Frontal cortex (tissue), 4 donors: ENCODE measurements at places on chromosomes 6 and 20. TPM values are rescaled to one million over a fixed set of nuclear protein-coding genes. Genes with fewer than 3 reads are reported as not detected.

The FOXC1 gene
- 4.1 TPM for total RNA-seq

The MCM8 gene
- total RNA-seq, result 4.5 TPM

The RSPO3 gene
- total RNA-seq, result 36.7 TPM

The ATG5 gene
- 87.2 TPM for total RNA-seq

The PDYN gene
- total RNA-seq, result 16.3 TPM

The NRSN2 gene
- total RNA-seq, result 26.1 TPM

The ARFGEF3 gene
- total RNA-seq, result 37.1 TPM

The ADGRF1 gene
- not detected for total RNA-seq

The GABRR2 gene
- under 0.01 TPM for total RNA-seq

The GABRR1 gene
- total RNA-seq, result not detected

The LINC00237 gene
- total RNA-seq, result 0.82 TPM

The KIF13A gene
- 16.3 TPM for total RNA-seq

The ZNF391 gene
- 2.9 TPM for total RNA-seq

The TEAD3 gene
- total RNA-seq, result 0.41 TPM

The RRAGD gene
- 103 TPM for total RNA-seq

The ARMH2 gene
- total RNA-seq, result not detected

The LY6G6F gene
- not detected for total RNA-seq

The TRIM10 gene
- under 0.01 TPM for total RNA-seq

The DTNBP1 gene
- total RNA-seq, result 10.2 TPM

The HEBP2 gene
- total RNA-seq, result 4.9 TPM

The SFTA2 gene
- total RNA-seq, result not detected

The BCAS1 gene
- total RNA-seq, result 2.4 TPM

The RHAG gene
- 0.41 TPM for total RNA-seq

The RSPH4A gene
- total RNA-seq, result 1.6 TPM

The ATAT1 gene
- 40.4 TPM for total RNA-seq

The SLC17A2 gene
- total RNA-seq, result not detected
